Neural crest cell (in vitro differentiated cells): ENCODE measurements at places on chromosomes 6 and 20. TPM values are rescaled to one million over a fixed set of nuclear protein-coding genes. Genes with fewer than 3 reads are reported as not detected.

DNA sequence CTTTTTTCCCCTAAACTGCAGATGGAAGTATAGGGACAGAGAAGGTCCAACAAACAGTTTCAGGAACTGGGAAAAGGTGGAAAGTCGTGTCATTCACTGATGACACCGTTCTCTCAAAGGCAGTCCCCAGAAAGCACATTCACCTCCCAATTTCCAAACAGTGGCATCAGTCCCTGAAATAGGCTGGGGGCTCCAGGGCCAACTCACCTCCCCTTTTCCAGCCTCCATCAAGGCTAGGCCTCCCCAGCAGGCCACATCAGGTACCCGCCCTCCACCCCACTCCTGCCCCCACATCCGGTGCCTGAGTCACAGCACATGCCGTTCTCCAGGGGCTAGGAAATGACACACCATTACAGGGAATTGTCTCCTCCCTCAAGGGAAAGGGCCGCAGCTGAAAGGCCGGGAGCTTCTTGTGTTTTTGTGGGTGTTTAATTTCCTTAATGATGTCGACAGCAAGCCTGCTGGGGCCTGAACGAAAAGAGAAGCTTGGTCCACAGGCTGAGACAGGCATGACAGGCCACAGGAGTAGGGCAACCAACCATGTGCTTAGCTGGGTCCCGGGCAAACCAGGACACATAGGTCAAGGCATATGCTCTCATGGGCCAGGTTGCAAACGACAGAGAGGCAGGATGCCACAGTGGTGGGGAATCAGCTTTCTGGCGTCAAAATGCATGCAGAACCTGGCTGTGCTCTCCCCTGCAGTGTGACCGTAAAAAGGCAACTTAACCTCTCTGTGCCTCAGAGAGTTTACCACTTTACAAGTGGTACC is 39.2 kb downstream of the ZMYND8 start:
- no peaks in the 10 kb centered on the region for H3K27me3 ChIP-seq
- H3K4me1 ChIP-seq: peaks cover 76% of the 10 kb centered on the region
- no peak for DNase-seq
- peak overlapping the region; percentile 97 for H3K27ac ChIP-seq
- peak overlapping the region; percentile 62 for H3K4me3 ChIP-seq

RSPH9 gene
- 0.57 and 0.63 TPM in 2 replicates for total RNA-seq

GRCh38 chr20:8647961-8648441 is 420.9 kb upstream of the PLCB4 start:
- no peak for DNase-seq
- no peaks in the 10 kb centered on the region for H3K27me3 ChIP-seq
- H3K4me3 ChIP-seq: no peak overlapping the region
- no peak overlapping the region for H3K27ac ChIP-seq

- peaks cover 25% of the 10 kb centered on the region for H3K4me1 ChIP-seq
- H3K36me3 ChIP-seq: no peaks in the 10 kb centered on the region
- H3K4me3 ChIP-seq: no peak overlapping the region
- DNase-seq: no peak
- no peaks in the 10 kb centered on the region for H3K27me3 ChIP-seq
Observed at GRCh38 chr20:53328961-53329360, 264.7 kb downstream of the ZNF217 start.

TLDC2 gene
- not detected in 2 replicates for total RNA-seq
